Bone marrow (tissue), 2 donors: ENCODE measurements at places on chromosomes 2 and 18.

DNA sequence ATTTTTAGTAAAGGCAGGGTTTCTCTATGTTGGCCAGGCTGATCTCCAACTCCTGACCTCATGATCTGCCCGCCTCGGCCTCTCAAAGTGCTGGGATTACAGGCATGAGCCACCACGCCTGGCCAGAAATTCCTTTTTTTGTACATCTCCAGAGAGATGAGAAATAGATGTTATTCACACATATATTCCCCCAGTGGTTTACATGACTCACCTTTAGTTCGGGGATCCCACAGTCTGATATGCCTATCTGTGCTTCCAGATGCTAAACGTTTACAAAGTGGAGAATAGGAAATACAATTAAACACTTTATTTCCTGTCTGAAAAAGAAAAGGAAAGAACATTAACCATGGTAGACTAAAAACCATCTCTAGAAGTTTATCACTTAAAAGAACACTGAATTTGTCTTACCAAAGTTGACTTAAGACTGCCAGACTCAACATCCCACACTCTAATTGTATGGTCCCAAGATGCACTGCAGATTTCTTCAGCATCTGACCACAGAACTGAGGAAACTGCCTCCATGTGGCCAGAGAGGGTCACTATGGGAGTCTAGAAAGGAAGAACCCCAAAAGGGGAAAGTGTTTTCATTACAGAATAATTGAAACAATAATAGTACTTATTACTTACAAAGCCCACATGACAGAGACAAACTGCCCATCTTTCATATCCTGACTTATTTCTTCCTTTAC lies 12.6 kb upstream of the ICA1L start:
- no peak for DNase-seq

DNA sequence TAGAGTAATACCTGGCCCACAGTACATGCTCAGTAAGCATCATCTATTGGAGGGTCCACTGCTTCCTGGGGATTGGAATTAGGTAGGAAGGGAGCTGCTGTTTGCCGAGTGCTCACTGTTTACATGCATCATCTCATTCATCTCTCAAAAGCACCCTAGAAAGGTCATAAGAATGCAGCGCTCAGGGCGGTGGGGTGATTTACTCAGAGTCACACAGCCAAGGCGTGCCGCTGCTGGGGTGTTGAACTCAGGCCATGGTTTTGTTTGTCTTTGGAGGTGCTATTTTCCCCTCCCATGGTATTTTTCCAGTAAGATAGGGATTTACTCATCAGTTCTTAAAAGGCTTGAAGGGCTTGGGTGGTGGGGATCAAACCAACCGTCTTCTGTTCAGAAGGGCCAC lies 227.5 kb downstream of the LDLRAD4 start:
- no peak for DNase-seq

GRCh38 chr18:50468807-50469206 lies 91.1 kb upstream of the MAPK4 start:
- no peak for DNase-seq

- no peak for DNase-seq
Measured at GRCh38 chr2:67752969-67753368, 309.8 kb downstream of the C1D start.

GRCh38 chr18:48399303-48400075 lies 9.7 kb downstream of the ZBTB7C start:
- DNase-seq: no peak

GRCh38 chr2:182078988-182079602 lies 93.4 kb downstream of the PPP1R1C start:
- no peak for DNase-seq

GRCh38 chr2:177540283-177540682 lies 147.7 kb downstream of the AGPS start:
- DNase-seq: no peak

DNA sequence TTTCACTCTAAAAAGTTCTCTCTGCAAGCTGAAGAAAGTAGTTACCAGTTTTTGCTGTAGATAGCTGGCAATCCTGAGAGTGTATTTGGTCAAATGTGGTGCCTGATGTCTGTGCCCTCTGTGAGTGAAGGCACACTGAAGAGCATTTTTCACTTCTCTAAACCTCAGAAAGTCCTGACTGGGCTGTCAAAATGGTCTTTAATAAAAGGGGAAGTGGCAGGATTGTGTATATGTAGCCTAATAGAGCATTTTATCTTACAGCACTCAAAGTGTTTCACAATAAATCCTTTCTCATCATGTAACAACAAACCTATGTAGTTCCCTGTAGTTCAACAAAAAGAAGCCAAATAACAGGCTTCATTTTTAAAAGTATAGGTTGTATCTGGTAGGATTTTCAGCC lies 1552.3 kb upstream of the SLC39A10 start:
- DNase-seq: no peak

GRCh38 chr2:203360833-203361430 lies 32.7 kb downstream of the ABI2 start:
- no peak for DNase-seq

- no peak for DNase-seq
Measured at GRCh38 chr2:8489221-8489620, 192.6 kb upstream of the ID2 start.

- no peak for DNase-seq
Measured at GRCh38 chr18:13254971-13255927, 36.7 kb downstream of the LDLRAD4 start.

GRCh38 chr2:67258831-67259230 lies 138.3 kb upstream of the ETAA1 start:
- no peak for DNase-seq

DNA sequence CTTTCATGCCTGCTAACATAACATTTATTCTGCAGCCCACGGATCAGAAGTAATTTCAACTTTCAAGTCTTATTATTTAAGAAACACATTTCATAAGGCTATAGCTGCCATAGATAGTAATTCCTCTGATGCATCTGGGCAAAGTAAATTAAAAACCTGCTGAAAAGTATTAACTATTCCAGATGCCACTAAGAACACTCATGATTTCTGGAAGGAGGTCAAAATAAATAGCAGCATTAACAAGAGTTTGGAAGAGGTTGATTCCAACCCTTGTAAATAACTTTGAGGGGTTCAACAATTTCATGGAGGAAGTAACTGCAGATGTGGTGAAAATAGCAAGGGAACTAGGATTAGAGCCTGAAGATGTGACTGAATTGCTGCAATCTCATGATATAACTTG lies 77.6 kb downstream of the CCDC148 start:
- DNase-seq: no peak

- DNase-seq: no peak
Measured at GRCh38 chr2:71409611-71410010, 43.8 kb upstream of the DYSF start.

DNA sequence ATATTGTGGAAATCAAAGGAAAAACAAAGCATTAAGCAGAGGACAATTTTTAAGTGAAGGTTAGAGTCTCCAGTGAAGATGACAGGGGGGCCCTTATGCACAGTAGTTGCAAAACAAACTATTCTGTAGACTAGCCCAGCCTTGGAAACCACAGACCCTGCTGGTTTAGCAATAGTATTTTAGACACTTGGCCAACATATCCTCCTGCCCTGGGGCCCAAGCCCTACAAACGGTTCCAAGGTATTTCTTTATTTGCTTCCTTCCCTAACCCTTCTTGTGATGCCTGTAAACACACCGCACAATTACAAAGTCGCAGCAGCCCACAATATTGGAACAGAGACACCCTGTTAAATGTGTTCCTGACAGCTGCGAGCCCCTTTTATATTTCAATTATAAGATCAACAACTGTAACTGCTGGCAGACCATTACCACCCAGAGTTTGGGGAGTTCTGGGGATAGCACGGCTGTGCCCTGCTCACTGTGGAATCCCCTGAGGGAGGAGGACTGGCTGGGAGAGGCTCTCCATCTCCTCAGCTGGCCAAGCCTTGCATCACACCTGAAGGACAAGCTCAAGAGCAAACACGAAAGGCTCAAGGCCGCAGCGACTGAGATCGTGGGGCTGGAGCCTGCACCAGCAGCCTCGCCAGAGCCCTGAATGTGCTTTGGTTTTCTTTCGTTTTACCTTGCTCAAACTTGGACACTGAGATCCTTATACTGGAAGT lies 282.2 kb upstream of the ATP5MC3 start:
- no peak for DNase-seq

DNA sequence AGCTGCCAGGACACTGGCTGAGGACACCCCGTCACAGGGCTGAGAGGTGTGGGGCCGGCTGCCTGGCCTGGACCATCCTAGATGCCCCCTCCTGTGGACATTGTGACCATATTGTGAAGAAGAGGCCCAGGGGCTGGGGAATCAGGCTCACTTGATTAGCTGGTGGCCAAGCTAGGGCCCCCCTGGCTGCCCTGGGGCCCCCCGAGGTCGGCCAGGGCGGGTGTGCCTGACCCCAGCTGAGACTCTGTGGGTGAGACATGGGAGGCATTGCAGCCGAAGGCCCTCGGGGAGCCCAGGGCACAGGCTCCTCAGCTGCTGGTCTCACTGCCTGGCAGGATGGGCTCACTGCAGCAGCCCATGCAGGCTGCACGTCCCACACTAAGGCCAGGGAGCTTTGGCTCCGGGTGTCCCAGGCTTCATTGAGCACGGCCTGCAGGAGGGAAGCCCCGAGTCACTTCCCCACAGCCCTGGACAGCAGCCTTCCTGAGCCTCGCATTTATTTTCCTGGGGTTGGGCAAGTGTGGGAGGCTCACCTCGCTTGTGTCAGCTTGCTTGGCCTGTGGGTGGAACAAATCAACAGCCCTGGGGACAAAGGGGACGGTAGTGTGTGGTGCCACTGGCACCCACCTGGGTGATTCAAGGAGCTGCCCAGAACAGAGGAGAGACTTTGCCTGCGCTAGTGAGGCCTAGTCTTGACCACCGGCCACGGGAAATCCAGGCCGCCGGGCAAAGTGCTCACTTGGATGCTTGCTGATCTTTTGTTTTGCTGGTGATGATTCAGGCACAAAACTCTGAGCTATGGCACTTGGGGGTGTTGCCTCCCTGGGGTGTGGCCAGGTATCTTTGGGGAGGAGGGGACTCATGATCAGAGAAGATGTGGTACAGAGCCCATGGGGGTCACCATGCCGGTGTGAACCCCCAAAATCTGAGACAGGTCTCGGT lies 1.3 kb downstream of the GAL3ST2 start:
- no peak for DNase-seq

DNA sequence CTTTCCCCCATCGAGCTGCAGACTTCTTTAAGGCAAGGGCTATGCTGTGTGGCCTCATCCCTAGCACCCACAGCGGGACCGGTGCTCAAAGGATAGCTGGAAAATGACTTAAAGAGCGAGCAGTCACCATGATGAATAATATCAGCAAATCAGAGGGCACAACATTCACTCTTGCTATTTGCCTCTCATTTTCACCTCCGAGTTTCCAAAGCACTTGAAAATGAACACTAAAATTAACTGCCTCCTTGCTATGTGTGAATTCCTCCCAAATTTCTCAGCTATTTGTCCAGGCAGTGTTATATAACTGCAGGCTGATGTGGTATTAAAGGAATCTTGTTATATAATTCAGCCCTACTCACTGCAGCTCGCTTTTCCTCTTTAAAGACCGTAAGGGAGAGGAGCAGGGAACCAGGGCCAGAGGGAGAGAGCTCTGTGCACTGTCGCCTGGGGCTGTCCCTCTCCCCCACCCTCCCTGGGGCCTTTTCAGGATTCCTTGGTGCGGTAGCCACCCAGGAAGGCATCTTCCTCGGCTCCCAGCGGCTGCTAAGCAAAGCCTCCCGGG lies 1.4 kb downstream of the CYS1 start:
- no peak for DNase-seq

DNA sequence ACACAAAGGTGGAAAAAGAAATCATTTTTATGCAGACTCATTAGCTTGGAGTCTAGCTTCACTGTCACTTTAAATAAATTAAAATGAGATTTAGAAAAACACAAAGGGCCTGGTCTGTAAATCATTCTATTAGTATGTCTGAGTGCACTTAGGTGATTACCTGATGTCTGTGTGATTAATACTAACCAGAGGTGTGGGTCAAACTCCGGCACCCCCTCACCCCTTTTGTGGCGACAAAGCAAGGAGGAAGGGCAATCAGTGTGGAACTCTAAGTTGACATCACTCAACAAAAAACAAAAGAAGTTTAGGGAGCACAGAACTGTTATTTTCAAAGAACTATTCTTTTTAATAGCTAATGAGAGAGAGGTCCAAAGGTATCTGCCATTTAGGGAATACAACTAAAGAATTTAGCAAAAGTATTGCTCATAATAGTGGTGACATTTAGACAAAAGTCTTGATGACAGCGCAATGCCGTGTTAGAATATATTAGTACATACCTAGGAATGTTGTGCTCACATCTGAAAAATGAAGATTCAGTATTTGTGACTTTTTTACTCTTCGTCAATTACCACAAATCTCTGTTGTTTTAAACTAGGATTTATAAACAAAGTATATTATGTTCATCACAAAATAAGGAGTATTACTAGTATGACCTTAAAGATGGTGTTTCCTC lies 66.3 kb downstream of the ZEB2 start:
- no peak for DNase-seq

- no peak for DNase-seq
Measured at GRCh38 chr18:50183556-50183955, 11.4 kb downstream of the MYO5B start.

GRCh38 chr2:224354632-224355211 lies 47.2 kb downstream of the FAM124B start:
- DNase-seq: no peak

DNA sequence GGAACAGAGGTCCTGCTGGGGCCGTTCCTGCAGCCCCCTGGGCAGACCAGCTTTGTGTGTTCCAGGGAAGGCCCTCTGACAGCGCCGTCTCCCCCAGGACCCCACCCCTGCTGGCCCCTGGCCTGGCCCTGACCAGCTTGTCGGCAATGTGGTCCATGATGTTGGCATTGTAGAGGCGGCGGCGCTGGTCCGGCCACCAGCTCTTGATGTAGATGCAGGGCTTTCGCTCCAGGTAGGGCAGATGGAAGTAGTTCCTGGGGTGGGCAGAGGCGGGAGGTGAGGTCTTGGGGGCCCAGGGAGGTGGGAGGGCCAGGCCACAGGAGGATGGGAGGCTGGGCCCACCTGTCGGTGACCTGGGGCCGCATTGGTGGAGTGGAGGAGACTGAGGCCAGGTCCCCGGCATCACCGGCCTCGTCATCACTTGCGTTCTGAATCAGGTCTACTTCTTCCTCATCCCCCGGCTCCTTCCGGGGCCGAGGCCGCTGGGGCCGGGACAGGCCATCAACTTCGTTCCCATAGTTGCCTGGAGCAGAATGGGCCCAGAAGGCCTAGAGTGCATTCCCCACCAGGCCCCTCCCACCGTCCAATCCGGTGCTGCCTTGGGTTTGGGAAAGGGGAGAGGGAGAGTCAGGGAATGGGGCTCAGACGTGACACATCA lies 1.3 kb upstream of the OTOF start:
- DNase-seq: no peak

DNA sequence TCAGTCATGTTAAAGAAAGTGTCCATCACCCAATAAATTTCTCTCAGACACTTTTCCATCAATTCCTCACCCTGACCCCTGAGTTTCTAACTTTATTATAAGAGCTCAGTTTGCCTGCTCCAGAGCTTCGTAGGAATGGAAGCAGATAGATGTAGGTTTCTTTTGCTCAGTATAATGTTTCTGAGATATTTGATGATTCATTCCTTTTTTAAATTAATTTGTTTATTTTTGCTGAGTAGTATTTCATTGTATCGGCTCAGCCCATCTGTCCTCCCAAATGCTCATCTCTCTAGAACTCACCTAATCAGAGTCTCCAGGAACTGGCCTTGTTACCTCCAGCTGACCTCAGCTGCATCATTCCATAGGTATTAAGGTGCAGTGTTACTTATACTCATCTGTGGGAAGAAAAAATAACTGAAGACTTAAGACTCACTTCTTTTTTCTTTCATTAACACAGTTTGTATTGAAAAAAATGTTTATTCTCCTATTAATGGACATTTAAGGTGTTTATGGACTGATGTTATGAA lies 11.9 kb upstream of the BCL2L11 start:
- DNase-seq: no peak

GRCh38 chr2:48978131-48978530 lies 176.2 kb downstream of the FSHR start:
- DNase-seq: no peak
